Type B pancreatic cell (in vitro differentiated cells): ENCODE measurements at places on chromosomes 5 and 9.

DNA sequence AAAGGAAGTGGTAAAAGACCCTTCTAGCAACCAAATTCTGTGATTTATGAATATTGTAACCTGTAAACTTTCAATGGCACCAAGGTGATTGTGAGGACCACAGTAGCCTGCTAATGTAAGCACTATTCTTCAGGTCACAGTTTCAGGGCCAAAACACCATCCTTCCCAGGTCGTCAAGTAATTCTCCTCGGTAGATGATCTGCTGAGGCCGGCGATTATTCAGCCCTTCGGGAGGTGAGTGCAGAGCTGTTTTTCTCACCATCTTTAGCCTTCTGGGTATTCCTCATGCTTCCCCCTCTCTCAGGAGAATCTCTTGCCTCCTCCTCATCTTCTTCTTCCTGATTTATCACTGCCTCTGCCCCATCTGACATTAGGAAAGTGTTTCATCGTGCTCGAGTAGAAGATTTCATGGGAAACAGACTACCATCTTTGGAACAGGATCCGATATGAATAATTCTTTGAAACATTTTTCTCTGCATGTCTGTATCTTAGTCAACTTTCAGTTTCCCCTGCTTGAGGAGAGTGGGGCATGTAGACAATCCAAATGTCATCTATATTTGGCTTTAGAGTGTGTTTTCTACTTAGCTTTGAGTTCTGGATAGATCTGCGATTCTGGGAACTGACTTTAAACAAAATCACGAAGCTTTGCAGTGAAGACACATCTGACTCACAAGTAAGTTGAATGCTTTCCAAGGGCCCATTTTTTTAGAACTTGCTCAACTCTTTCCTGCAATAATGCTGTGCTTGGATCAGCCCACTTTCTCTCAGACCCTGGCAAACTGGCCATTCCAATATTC is 173.9 kb downstream of the AOPEP start:
- DNase-seq = no peak

GRCh38 chr9:100689635-100690034 is 111.8 kb downstream of the CAVIN4 start:
- no peak for DNase-seq

DNA sequence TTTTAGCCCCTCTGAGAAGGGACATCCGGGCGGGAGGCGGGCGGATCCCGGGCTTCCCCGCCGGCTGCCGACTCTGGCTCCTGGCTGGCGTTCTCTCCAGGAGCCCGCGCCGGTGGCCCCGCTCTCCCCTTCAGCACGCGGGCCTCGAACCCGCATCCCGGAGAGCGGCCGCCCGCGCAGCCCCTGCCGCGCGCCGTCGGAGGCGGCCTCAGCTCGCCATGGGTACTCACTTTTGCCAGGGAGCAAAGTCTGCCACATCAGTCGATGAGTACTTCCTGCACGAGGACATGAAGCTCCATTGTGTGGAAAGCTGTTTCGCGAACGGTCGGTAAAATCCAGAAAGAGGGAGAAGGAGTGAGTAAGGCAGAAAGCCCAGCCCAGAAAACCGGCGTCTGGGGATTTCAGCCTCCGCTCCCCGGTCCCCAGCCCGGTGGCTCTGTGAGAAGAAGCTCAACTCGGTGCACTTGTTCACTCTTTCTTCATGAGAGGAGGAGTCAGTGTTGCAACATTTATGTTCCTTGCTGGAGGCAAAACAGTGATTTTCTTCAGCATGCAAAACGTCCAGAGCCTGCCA is at the start of gene PRLR:
Gene PRLR (minus strand): TSS at position 450 of the 574 bp plus-strand sequence. CDS start 140,867 bp downstream, outside the sequence.
- no peak for DNase-seq

- DNase-seq = no peak
Measured at GRCh38 chr9:34446468-34446891, 11.9 kb downstream of the FAM219A start.

DNA sequence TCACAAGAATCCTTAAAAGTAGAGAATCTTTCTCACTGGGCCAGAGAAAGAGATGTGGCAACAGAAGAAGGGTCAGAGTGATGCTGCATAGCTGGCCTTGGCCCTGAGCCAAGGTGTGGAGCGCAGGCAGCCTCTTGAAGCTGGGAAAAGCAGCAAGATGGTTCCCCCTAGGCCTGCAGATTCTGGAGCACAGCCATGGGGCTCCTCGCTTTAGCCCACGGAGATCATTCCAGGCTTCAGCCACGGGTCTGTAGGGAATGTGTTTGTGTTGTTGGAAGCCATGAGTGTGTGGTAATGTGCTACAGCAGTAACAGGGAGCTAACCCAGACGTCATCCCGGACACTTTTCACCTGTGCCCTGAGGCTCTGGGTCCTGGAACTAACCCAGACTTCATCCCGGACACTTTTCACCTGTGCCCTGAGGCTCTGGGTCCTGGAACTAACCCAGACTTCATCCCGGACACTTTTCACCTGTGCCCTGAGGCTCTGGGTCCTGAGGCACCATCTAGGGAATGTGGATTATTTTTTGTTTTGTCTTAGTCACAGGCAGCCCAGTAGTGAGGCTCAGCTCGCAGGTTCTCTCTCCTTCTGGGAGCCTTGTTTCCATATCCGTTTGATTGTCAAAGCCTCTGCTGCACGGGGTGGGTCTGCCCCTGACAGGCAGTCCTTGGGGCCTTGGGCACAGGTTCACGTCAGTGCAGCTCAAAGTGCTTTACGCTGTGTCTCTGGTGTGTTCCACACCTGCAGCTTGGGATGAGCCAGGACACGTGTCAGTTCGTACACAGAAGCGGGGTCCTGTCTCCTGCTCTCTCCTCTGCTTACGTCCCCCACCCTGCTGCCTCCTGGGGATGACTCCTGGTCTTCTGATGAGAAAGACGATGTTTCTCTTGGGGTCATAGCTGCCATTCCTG is 56.3 kb upstream of the EXOC3 start:
- peak; percentile 54 for DNase-seq

- DNase-seq = no peak
Measured at GRCh38 chr5:84255315-84255714, 129.4 kb downstream of the EDIL3 start.

DNA sequence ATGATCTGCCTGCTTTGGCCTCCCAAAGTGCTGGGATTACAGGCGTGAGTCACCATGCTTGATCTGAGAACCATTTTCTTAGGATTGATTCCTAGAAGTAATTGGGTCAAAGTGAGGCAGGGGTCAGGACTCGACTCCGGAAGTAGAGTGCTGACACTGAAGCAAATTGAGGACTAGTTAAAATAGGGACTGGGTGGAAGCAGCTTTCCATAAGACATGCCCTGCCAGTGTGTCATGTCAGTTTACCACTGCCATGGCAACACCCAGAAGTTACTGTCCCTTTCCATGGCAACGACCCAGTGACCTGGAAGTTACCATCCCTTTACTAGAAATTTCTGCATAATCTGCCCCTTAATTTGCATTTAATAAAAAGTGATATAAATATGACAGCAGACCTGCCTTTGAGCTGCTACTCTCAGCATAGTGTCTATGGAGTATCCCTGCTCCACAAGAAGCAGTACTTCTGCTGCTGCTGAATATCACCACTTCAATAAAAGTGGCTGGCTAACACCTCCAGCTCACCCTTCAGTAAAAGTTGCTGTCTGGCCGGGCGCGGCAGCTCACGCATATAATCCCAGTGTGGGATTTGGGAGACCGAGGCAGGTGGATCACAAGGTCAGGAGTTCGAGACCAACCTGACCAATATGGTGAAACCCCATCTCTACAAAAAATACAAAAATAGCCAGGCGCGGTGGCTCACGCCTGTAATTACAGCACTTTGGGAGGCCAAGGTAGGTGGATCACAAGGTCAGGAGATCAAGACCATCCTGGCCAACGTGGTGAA is 47.8 kb upstream of the JADE2 start:
- no peak for DNase-seq

GRCh38 chr5:130501151-130501865 is 597.0 kb downstream of the CHSY3 start:
- no peak for DNase-seq

DNA sequence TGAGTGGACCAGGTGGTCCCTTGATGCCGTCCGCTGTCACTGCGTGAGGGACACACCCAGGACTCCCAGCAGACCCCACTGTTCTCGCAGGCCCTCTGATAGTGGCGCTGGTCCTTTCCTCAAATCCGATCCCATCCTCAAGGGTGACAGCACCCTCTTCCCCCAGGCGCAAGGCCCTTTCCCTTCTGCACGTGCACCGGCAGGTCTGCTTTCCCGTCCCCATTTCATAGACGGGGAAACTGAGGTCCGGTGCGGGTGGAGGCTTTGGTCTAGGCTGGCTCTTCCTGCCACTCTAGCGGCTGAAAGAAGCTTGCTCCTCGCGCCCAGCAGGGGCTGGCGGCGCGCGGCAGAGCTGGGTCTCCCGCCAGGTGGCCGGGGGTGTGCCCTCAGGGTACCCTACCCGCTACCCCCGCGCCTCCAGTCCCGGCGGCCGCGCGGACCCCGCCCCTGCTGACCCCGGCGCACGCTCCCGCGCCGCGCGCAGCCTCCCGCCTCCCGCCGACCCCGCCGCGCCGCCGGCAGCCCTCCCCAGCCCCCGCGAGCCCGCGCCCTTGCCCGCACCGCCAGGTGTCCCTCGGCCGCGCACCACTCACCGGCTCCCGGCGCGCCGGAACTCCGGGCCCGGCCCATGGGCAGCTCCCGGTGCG is 453 bp downstream of the RASGEF1C start:
- DNase-seq = peak; percentile 71

- no peak for DNase-seq
Measured at GRCh38 chr5:173119719-173120118, 24.6 kb upstream of the BNIP1 start.

GRCh38 chr5:89395111-89395510 is 512.1 kb upstream of the MEF2C start:
- no peak for DNase-seq

GRCh38 chr9:68577774-68578591 is 37.3 kb upstream of the TMEM252 start:
- DNase-seq = no peak

GRCh38 chr5:89421035-89421434 is 538.1 kb upstream of the MEF2C start:
- DNase-seq = no peak

DNA sequence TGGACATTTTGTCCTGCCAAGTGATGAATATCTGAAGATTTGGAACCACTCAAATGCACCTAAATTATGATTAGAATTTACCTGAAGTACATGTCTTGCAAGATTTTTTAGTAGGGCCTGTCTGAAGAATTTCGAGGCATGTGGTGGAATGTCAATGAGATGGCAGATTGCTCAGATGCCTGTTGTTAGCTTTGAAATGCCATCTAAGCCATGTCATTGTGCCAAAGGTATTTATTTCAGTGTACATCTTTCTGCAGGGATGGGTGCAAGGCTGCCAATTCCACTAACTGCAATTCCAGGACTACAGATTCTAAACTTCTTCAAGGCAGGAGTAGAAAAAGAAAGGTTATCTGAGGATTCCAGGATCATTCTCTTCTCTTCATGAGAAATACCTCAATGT is 9.1 kb upstream of the GNAQ start:
- DNase-seq = no peak

DNA sequence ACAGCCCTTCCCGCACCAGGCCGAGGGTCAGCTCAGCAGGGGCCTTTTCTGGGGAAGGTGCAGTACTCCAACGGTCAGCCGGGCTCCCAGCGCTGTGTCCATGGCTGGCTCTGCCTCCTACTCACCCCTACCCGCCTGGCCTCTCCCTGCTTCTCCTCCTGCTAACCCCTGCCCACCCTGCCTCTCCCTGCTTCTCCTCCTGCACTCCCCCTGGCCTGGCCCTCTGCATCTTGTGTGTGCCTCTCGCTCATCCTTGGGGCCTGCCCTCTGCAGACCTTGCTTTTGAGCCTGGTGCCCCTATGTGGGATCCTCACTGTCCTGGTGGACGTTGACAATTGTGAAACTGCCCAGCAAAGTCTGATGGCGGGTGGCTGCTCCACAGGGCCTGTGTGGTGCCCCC is 274.6 kb upstream of the IRX2 start:
- peak; percentile 62 for DNase-seq

DNA sequence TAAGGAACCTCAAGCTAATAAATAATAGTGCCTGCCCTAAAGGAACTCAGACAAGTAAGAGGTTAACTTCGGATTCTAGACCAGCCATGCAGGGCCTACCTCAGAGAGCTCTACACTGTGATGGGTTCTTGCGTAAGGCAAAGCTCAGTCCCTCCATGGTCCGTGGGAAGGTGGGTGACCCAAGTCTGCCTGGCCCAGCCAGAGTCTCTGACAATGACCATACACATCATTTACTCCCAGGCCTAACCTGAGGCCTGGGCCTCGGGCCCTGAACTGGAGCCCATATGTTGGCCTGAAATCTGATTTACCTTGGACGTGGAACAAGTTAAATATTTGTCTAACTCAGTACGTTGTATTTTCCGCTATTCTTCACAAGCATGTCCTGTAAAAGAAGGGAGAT is 55.1 kb downstream of the TMEM174 start:
- no peak for DNase-seq

DNA sequence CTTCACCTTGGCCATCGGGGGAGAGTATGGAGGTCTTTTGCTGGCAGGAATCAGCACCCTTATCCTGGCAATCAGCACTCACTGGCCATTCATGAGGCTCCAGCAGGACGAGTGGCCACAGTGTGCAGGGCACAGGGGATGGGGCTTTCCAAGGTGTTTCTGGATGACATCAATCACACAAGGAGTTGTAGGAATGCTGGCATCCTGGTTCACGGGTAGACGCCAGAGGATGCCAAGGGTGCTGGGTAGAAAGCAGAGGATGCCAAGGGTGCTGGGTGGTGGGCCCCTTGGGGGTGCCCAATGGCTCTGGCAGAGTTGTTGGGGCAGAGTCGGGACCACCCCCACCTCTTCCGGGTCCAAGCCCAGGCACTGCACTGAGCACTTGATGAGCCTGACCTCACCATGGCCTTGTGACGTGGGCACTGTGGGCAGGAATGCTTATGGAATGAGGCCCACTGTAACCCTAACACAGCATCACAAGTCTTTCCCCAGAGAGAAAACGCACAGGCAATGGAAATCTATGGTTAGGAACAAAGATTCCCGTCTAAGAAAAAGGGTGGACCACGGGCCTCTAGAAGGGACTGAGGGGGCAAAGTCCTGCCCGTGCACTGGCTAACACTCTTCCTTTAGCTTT is 29.1 kb downstream of the CEL start:
- no peak for DNase-seq

DNA sequence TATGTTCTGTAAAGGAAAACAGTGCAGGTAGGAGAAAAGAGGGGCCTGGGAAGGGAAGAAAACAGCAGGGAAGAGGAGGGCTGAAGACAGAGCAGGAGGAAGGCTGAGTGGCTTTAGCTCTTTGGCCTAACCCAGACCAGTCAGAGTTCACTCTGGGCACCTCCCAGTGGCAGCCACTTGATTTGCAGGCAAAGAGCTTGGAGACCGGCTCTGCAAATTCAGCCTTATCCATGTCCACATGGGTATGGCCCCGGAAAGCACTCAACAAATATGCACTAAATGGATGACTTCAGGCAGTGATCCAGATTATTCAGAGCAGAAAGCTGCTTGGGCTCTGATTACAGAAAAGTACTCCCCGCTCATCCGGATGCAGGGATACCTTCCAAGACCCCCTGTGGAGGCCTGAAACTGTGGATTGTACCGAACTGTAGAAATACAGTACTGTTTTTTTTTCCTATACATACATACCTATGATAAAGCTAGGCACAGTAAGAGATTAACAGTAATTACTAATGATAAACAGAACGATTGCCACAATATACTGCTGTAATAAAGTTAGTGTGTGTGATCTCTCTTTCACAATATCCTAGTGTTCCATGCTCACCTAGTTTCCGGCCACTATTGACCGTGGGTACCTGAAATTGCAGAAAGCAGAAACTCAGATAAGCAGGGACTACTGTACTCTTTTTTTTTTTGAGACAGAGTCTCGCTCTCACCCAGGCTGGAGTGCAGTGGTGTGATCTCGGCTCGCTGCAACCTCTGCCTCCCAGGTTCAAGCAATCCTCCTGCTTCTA is 4.6 kb upstream of the RNU6ATAC start:
- DNase-seq = no peak
